Activated CD8-positive, alpha-beta memory T cell treated with anti-CD3 and anti-CD28 coated beads, Interleukin-2, amount 50 U/mL, for 48 hours (primary cell): ENCODE measurements at places on chromosomes 1 and 21.

DNA sequence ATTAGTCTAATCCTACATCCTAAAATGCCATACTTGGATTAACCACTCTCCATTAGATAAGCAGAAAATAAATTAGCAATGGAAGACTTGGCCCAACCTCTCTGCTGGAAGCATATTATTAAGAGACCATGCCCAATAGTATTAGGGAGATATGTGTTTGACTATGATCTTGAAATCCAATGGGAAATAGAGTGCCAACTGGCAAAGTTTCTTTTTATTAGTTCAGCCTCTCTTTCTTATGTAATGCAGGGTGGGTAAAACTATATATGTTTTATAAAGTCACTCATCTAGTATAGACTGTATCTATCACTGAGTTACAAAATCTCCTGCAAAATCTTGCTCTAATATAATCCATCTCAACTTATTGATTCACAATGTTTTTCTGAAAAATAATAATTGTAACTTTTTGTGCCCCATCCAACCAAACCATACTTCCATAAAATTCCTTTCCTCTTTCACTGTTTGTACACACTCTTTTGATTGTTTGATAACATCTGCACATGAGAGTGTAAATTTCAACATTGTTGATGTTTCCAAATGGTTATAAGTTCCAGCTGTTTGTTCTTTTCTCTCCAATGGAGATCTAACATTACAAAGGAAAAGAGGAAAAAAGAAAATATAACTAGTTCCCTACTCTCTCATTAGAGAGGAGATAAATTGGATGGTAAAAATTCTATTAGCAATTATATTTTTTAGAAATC is 408.1 kb upstream of the ADGRL2 start:
- no peak for DNase-seq

GRCh38 chr21:45141507-45141906 is 67.1 kb downstream of the ADARB1 start:
- peak; percentile 29 for DNase-seq

- no peak for DNase-seq
These were observed 19.0 kb downstream of the RNASEL start for GRCh38 chr1:182569939-182570610.

DNA sequence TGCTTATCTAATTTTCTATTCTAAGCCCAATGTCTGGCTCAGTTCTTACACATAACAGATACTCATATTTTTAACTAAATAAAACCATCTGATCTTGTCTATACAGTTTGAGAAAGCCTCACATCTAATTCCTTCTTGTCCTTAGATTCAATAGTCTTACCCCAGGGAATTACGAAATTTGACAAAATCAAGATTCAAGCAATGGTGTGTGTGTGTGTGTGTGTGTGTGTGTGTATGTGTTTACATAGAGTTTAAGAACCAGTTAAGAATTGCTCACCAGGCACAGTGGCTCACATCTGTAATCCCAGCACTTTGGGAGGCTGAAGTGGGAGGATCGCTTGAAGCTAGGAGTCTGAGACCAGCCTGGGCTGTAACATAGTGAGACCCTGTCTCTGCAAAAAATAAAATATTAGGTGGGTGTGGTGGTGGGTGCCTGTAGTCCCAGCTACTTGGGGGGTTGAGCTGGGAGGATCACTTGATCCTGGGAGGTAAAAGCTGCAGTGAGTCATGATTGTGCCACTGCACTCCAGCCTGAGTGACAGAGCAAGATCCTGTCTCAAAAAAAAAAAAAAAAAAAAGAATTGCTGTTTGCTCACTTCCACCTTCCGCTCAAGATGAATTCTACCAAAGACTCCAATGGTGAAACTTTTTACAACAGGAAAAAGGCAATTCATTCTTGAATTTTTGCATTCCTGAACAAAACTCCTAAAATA is 6.2 kb downstream of the WDR64 start:
- no peak for DNase-seq
